ENCODE measurements at places on chromosomes 12 and 14.

DNA sequence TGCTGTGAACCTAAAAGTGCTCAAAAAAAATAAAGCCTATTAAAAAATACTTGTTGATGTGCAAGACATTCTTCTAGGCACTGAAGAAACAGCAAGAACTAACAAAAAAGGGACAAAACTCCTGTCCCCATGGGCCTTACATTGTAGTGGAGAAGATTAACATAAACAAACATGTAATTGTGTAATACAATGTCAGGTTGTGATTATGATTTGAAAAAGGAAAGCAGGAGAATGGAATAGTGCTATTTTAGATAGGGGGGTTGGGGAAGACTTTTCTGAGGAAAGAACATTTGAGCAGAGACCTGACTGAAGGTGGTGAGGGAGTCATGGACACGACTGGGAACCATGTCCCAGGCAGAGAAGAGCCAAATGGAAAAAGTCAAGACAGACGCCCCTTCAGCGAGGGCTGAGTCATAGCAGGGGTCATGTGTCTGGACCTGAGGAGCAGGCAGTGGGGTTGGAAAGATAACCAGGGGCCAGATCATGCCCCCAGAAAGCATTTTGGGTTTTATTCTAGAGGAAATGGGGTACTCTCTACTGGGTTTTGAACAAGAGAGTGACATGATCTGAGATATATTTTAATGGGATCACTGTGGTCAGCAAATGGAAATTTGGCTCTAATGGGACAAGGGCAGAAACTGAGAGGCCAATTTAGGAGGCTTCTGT lies 19.4 kb upstream of the IFNG start:
- DNase-seq: no peak

DNA sequence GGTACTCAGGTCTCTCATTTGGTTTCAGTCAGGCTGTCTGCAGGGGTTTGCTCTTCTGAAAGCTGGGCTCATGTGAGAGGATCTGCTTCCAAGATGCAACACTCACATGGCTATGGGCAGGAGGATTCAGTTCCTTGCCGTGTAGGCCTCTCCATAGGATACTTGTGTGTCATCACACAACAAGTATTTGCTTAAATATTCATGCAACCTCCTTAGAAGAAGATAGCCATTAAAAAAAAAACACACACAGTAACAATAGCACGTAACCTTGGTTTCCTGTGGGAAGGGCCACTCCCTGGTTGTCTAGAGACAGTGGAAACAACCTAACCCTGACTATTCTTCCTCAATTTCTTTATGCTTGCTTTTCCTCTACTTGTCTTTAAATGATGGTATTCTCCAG lies 31.8 kb upstream of the CLEC4E start:
- no peak for DNase-seq

- no peak for DNase-seq
These were observed 88.1 kb downstream of the CHST11 start for GRCh38 chr12:104544836-104545235.

- DNase-seq: peak; percentile 73
These were observed 83.8 kb upstream of the HMGA2 start for GRCh38 chr12:65740506-65740872.
